ENCODE measurements at places on chromosomes 2 and 18.

DNA sequence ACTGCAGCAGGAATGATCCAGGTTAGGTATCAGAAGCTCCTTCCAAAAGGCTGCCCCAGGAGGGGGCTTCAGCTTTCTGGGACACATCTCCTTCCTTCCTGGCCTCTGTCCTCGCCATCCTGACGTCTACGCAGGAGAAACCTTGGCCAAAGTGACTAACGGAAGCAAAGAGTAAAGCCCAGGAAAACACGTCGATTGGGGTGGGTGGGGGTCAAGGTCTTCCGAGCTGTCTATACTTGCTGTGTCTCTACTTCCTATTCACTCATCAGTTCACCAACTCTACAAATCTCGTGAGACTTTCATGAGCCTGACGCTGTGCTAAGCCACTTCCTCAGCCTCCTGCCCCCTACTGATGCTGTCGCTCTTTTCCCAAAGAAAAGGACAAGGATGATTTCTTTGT is 212.6 kb downstream of the TNS1 start:
- no peak for DNase-seq

- DNase-seq, result no peak
Observed at GRCh38 chr2:192313773-192314172, 119.0 kb upstream of the TMEFF2 start.

DNA sequence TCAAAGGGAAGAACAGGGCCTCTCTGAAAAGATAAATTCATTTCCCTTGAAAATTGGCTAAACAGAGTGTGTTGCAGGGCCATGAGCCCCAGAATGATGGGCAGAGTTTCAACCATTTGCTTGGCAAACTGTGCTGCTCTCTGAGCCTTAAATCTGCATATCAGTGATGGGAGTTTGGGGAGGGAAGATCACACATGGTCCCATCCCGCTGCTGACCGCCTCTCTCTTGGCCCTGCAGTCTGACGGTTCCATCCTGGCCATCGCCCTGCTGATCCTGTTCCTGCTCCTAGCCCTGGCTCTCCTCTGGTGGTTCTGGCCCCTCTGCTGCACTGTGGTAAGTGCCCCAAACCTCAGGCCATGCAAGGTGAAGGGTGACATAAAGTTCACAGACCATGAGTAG is 139.0 kb downstream of the ANTXR1 start:
- no peak for DNase-seq

DNA sequence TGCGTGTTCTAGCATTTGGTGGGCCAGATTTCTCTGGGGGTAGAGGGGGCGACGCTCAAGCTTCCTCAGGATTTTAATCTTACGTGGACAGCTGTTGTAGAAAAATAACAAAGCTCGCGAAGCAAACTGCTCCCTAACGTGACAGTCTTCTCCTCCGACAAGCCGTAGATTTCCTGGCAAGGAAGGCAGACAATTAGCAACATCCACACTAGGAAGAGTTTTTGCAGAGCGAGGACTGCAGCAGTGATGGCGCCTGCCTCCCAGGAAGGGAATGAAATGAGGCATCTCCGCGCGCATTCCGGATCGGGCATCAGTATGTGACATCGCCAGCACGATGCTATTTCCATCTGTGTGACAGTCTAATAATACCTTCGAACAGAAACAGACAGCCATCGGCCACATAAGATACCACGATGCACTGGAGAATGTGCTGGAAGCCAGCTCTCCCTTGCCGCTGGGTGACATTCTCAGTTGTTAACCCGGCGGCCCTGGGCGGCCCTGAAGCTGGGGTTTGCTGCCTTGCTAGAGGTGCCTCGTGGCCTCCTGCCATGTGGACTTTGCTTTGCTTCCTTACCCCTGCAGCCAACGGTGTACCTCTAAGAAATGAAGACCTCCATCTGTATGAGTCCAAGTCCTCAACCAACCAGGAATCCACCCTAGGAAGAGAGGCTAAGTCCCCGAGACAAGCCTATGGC is 101.8 kb upstream of the AGAP1 start:
- DNase-seq, result no peak

- no peak for DNase-seq
Observed at GRCh38 chr2:147607379-147607778, 237.4 kb upstream of the ACVR2A start.

GRCh38 chr2:212005085-212005671 is 533.4 kb downstream of the ERBB4 start:
- no peak for DNase-seq

DNA sequence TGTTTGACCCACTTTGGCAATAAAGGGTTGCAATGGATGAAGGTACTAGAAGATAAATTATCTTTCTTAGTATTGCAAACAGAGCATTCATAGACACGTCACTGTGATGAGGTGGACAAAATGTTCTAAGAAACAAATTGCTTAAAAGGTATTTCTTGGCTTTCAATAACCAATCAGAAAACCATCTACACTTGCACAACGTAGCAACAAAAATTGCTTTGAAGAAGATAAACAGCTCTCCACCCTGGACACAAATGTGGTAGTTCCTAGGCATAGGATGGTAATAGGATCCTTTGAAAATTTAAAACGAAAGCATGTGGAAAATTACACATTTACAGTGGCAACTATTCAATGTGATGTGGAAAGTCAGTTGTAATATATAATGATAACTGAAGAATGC is 439.9 kb upstream of the ETAA1 start:
- peak; percentile 12 for DNase-seq

GRCh38 chr2:237868631-237869342 is 9.4 kb downstream of the RAMP1 start:
- peak; percentile 54 for DNase-seq

GRCh38 chr2:222284466-222284865 is 14.3 kb downstream of the PAX3 start:
- DNase-seq, result no peak

GRCh38 chr2:175203621-175204496 is 22.3 kb upstream of the ATP5MC3 start:
- peak; percentile 25 for DNase-seq

DNA sequence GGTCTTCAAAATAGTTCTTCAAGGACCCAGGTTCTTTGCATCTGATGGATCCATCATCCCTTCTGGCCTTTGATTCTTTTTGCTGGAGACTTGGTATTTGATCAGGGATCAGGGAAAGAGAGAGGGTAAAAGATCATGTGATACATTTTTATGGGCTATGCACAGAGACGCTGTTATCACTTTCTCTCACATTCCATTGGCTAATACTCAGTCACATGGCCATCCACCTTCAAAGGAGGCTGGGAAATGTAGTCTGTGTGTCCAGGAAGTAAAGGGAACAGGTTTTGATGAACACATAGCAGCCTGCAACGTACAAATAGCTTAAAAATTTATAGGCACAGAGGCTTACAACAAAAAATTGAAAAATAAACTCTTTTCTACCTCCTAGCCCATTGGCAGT is 629.6 kb upstream of the FANCL start:
- no peak for DNase-seq

DNA sequence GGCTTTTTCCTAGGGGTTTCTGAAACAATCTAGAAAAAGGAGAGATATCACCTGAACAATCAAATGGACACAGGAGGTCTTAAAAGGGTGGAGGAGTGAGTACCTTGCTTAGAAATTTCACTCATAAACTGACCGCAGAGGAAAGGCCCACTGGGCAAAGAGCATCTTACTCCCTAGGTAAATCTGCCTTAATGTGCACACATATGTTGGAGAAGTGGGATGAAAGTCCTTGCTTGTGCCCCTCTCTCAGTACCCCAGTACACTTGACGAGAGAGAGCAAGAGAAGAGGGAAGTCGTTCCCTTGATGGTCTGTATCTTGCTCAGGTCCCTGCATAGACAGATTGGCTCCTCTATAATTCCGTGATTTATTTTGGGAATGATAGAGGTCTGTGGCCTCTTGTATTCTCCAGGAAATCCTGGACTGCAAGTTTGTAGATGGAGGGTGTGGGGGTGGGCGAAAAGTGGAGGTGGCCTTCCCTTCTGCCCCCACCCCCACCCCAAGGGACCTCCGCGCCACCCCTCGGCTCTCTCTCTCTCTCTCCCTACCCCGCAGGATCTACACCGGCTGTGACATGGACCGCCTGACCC is 6.8 kb downstream of the TBR1 start:
- DNase-seq, result no peak

GRCh38 chr2:178632729-178633128 is 152.5 kb downstream of the PLEKHA3 start:
- no peak for DNase-seq

- peak; percentile 89 for DNase-seq
Observed at GRCh38 chr2:55111570-55112228, 61.4 kb upstream of the RTN4 start.

DNA sequence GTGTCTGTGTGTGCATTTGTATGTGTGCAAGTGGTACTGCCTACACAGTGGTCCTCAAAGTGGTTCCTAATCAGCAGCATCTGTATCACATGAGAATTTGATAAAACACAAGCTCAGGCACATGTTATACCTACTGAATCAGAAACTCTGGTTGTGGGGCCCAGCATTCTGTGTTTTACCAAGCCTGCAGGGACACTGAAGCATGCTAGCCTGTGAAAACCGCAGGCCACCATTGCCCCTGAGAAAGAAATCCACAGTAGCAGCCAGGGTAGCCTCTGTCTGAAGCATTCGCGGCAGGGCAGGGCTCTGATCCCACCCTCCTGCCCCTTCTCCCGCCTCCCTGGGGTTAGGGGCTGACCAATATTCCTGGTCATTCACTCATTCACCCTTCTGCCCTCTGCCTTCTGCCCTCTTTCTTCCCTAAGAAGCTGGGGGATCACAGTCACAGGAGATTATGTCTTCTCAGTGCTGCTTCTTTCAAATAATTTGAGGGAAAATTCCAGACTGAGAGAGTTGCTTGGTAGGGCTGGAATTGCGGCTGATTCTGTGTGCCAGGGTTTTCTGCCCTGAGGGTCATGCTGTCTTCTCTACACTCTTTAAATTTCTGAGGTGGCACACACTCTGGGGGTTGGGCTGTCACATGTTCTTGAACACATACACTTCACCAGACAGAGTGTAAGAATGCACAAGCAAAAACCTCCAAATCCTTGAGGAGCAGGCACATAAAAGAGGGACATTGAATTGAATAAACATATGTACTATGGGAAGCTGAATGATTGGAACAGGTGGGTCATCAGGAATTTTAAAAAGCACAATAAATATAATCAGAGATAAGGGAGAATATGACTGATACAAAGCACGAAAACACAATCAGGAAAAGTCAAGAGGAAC is 126.6 kb upstream of the SEC11C start:
- no peak for DNase-seq

GRCh38 chr2:120860579-120860922 is 124.9 kb downstream of the GLI2 start:
- no peak for DNase-seq

All from stromal cell of bone marrow (primary cell).